HCT116 (cell line): ENCODE measurements at places on chromosomes 4 and X.

- DNase-seq, result no peak
These were observed 13.7 kb upstream of the PHKA1 start for GRCh38 chrX:72727846-72728245.

DNA sequence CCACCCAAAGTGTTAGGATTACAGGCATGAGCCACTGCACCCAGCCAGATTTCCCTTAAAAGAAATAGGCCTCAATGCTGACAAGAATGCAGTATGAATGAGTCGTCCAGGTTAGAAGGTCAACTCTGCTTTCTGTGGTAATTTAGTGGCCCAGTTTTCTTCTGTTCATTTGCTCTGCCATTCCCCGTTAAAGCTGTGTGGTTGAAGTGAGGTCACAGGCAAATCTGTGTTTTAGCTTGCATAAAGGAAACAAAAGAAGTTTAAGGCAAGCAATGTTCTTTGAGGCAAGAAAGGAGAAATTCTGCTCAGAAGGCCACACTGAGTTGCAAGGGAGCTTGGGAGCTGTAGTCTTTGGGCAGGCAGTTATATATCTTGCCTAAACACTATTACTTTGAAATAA, 176.8 kb downstream of the LARP7 start:
- no peak for DNase-seq

GRCh38 chr4:86595426-86595805, 1.3 kb downstream of the PTPN13 start:
- DNase-seq, result peak; percentile 8

GRCh38 chr4:173538148-173538908, 8.3 kb upstream of the HAND2 start:
- no peak for DNase-seq

GRCh38 chr4:21555083-21555482, 393.5 kb downstream of the KCNIP4 start:
- no peak for DNase-seq

DNA sequence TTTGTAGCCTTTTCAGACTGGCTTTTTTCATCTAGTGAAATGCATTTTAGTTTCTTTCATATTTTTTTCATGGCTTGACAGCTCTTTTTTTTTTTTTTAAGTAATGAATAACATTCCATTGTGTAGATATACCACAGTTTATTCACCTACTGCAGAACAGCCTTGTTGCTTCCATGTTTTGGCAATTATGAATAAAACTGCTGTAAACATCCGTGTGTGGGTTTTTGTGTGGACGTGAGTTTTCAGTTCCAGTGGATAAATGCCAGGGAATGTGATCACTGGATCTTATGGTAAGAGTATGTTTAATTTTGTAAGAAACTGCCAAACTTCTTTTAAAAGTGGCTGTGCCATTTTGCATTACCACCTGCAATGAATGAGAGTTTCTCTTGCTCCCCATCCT, 160.8 kb downstream of the SOWAHB start:
- DNase-seq, result no peak

DNA sequence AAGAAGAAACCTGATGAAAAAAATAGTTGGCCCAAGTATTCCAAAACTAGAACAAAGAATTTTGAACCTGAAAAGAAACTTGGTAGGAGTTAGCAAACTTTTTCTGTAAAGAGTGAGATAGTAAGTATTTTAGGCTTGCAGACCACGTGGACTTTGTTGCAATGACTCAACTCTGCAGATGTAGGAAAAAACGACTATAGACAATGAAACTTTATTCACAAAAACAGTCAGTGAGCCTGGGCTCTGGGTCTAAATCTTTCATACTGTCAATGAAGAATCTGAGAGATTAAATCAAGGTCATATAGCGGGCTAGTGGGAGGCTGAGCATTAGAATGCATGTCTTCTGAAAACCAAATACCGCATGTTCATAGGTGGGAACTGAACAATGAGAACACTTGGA, 23.0 kb downstream of the SH3D19 start:
- no peak for DNase-seq

GRCh38 chr4:70902577-70903290, 565 bp downstream of the MOB1B start:
- DNase-seq, result no peak

DNA sequence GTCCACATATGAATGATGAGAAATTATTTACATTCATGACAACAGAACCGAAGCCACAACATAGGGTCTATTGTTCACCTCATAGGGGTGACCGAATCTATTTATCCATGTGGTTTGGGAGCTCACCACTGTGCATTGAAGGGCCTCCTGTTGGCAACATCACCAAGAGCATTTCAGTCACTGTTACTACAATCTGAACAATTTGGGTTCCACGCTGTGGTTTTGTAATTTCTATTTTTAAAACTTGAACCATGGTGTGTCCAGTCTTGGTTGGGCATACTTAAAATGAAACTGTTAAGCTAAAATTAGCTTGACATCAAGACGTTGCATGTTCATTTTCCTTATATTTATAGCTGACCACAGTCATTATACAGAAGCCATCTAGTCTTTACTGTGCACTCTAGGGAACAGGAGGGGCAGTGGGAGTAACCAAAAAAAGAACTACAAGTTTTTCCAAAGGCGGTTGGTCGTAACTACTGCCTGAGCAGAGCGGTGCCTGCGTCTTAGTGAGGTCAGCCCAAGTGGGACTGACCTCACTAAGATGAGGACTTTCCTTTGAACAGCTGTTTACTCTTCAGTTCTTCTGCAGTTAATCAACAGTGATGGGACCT, 192.1 kb downstream of the SPRY1 start:
- DNase-seq, result no peak

DNA sequence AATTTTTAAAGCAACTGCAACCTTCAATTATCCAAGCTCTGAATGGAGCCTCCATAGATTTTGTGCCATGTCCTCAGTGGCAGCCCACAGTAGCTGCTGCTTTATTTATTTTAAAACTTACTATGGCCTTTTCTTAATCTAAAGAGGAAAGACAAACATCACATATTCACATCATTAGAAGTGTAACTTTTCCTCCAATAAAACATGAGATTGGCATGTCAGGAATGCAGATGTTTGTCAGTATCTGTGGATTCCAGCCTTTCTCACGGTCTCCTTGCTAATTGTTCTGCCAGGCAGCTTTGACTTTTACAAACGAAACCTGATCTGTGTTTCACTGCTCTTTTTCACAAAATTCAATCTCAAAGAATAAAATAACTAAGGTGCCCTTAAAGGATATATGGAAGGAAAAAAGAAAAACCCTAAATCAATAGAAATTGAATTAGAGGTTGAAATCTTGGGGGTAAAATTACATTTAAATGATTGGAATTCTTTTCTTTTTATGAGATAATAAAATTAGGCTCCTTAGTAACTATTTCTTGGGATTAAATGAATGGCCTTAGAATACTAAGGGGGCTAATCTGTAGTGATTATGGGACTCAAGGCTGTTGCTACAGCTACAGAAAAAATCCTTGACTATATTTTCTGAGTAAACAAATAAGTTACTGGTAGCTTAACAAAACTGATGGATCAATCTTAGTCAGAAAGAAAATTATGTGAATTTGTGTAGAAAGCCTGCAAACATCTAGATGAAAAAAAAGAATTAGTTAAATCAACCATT, 151.3 kb downstream of the RTL9 start:
- no peak for DNase-seq

DNA sequence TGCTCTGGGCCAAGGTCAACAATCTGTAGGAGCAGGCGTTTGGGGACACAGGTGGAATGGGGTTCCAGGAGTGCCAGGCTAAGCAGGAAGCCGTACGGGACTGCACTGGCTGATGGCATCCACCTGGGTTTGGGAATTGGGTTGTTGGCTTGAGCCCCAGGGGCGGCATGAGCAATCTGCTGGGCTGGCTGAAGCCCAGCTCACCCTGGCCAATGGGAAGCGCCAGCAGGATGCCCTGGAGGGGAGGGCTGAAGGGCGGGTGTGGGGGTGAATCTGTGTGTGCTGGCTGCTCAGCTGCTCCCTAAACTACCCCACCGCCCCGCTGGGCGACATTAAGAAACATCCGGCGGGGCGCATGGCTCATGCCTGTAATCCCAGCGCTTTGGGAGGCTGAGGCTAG, 8.9 kb upstream of the RGS12 start:
- no peak for DNase-seq

DNA sequence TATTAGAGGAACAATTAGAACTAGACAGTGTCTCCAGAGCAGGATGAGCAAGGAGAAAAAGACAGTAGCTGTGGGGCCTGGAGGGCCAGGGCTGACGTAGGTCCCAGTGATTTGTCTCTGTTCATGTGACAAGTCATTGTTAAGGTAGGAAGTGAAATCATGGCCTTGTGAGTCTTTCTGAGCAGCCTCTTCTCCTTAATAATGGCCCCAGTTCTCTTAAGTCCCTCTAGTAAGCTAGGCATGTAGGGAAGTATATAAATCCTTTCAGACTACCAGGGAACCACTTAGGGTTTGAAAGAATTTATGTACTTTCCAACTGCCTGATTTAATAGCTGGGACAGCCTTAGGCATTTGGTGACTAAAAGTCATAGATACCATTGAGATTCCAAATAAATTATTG, 133.0 kb downstream of the KLHL8 start:
- DNase-seq, result no peak

DNA sequence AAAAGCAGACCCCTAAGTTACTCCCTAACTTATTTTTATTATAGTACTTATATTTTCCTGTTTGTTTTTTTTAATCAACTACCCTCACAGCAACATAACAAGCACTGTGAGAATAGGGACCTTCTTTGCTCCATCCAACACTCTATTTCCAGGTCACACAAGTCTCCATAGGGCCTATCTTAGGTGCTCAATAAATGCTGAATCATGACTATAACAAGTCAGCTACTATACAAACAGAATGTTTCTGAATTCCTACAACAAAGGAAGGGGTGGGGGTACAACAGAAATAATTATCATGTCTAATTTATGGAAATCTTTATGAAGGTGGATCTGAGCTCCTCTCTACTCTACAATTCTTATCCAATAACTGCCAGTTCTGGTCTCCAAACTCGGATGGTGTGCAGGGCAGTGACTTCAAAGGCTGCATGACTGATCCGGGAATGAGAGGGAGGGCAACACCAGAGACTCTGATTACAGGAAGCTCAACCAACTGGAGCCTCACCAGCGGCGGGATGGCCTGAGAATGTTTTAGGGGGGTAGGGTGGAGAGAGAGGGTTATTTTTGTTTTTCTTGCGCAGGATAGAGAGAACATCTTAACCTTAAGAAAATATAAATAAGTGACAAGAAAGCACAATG, 71.1 kb downstream of the HADH start:
- no peak for DNase-seq

DNA sequence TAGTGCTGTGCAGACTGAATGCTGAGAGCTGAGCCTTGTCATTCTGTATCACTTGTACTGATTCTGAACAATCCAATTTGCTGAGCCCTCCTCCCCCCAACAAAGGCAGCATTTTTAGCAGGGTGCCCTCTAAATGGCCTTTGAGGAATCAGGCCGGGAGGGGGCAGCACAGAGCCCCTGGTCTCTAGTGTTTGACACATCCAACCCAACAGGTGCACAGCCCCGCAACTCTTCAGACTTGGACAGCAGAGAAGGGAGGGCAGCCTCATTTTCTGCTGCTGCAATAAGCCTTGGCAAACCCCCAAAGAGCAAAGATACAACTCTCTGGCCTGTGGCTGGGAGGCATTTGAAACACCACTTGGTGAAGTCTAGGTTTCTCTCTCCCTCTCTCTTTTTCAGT, 3.4 kb downstream of the ATP1B4 start:
- no peak for DNase-seq

DNA sequence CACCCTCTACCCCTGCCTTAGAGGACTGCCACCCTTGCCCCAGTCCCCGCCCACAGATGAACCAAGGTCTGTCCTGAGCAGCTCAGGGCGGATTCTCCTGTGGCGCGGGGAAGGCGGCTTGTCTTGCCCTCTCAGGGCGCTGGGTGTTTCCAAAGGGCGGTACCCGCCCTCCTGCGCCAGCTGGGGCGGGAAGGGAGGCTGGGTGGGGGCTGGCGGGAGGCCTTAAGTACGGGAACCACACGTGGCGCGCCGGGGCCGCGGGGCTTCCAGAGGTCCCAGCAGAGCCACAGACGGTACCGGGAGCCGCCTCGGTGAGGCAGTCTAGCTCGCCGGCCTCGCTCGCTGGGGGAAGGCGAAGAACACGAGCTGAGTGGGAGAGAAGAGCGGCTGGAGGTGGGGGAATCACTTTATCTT, 361.1 kb downstream of the MID1IP1 start:
- DNase-seq, result no peak
